Cardiac fibroblast (primary cell): ENCODE measurements at places on chromosomes 5 and 9.

DNA sequence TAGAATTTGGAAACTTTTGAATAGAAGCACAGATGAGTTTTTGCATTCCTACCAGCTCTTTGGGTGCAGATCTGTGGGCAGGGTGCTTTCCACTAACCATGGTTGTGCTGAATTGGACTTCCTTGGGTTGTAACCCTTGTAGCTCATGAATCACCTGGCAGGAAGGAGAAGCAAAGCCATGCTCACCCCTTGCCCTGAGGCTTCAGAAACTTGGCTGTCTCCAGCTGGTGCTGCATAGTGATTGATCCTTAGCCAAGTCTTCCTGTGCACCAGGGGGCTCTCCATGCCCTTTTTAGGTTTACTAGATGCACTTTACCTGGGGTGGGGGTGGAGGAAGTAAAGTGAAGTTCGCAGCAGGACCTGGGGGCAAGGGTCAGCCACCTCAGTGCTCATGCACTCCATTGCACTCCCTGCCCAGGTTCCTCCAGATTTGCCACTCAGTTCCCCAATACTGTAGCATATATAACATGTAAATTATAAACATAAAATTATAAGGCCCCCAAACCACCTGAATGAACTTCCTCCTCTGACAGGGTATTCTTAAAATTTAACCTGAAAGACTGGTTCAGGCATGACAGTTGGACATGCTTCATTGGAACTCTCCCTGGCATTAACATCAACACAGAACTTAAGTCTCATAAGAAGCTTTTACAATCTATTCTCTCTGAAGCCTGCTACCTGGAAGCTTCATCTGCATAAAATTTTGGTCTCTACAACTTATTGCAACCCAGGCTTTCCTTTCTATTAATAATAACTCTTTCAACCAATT is 25.8 kb upstream of the IFNA14 start:
- DNase-seq = no peak

DNA sequence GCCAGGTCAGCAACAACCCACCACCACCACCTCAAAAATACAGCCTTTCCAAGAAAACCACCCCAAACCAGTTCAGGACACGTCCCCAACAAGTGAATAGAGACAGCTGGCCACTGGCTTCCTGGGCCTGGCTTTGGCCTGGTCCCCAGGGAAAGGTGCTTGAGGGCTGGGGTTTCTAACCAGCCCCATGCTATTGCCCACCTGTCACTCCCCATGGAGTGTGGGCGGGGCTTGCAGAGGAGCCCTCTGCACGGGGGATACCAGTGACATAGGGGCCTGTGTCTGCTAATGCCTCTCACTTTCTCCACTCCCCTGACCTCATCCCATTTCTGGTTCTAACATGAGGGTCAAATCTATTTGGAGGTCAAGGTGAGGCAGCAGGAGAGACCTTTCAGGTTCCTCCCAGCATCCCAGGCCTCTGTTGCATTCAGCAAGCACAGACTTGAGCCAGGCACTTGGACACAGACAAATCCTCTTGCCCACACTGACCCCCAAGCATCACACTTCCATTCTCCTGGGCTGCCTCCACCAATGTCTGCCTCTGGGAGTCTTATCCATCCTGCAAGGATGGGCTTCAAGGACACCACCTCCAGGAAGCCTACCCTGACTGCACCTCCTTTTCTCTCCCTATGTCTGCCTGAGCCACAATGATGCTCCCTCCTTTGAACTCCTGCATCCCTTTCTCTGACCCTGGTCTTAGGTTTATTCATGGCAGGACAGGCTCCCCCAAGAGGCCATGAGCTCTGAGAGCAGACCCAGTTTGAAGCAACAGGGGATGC is 16.1 kb upstream of the TTLL11 start:
- no peak for DNase-seq

- no peak for DNase-seq
Observed at GRCh38 chr5:107324071-107324470, 346.7 kb downstream of the EFNA5 start.

DNA sequence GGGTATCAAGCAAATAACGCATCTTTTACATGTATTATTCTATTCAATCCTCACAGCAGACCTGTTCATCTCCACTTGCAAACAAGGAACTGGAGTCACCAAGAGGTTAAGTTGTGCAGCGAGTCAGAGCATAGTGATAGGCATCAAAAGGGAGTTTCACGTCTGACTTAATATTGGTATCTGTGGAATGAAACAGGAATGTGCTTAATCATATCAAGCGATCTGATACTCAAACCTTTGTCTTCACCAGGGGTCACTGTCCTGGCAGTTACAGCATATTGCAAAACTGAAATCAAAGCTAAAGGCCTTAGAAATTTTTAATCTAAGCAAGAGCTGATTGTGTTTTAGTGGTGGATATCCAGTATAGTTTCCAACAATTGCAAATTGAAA is 271.6 kb downstream of the PLK2 start:
- peak; percentile 79 for DNase-seq

- DNase-seq = no peak
Observed at GRCh38 chr5:146770980-146771379, 107.6 kb downstream of the PPP2R2B start.

DNA sequence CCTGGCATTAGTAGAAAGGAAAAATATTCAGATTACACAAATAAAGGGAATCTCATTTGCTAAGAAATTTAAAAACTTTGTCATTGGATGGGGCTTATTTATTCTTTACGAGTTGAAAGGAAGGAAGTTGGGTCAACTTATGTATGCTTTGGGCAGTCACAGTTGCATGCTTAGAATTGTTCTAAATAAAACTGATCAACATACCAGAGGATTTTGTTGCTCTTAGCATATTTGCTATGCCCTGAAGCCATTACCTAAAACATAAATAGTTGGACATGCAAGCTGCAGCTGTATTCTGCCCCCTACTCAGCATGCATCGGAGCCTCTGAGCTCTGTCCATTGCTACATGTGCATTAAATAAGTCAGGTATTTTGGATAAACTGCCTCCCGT is 172.7 kb upstream of the MEF2C start:
- no peak for DNase-seq

- no peak for DNase-seq
Observed at GRCh38 chr9:133379153-133380086, 3.3 kb downstream of the STKLD1 start.

GRCh38 chr9:113588242-113588810 is 124.8 kb downstream of the RGS3 start:
- DNase-seq = no peak

GRCh38 chr9:116476935-116477381 is 210.1 kb upstream of the TRIM32 start:
- DNase-seq = no peak

GRCh38 chr5:54013556-54014194 is 296.7 kb downstream of the ARL15 start:
- DNase-seq = peak; percentile 81

- no peak for DNase-seq
Observed at GRCh38 chr9:36136894-36137391, 410 bp downstream of the GLIPR2 start.

GRCh38 chr5:88702332-88702731 is 180.7 kb downstream of the MEF2C start:
- DNase-seq = no peak

GRCh38 chr9:81305561-81306182 is 383.7 kb downstream of the TLE1 start:
- no peak for DNase-seq

- no peak for DNase-seq
Observed at GRCh38 chr5:158545949-158546530, 553.7 kb downstream of the EBF1 start.

DNA sequence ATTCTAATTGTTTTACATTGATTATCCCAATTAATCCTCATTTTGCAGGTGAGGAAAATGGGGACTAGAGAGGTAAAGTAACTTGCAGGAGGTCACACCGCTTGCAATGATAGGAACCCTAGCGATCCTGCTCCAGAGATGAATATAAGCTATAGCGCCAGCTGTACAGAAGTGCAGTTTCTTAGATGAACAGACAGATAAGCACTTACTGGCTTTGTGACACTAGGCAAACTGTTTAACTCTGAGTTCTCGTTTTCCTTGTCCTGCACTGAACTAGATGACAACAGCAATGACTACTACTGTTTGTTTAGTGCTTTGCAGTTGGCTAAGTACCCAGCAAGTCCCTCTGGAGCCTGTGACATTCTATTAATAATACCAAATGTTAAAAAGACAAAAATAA is 11.1 kb downstream of the LHX6 start:
- no peak for DNase-seq

GRCh38 chr5:171968531-171968930 is 37.9 kb downstream of the FBXW11 start:
- no peak for DNase-seq
